ENCODE measurements at places on chromosomes 3 and 15.

DNA sequence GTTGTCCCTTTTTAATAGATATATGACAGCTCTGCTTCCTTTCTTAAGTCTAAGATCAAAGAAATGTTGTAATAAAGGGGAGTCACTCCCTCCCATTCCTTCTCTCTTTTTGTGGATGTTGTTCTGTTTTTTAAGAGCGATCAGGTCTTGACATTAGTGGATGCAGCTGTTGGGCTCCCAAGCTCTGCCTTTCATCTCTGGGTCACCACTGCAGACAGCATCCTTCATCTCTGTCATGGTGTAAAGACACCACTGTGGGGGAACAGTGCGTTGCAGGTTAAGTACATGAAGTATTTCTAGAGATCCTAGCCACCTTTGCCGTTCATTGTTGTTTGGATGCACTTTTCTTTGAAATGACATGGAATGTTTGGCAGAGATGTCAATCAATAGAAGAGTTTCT is 17.7 kb downstream of the FNDC3B start:
- no peak for DNase-seq

- DNase-seq: no peak
Measured at GRCh38 chr3:44880284-44880683, 5.9 kb downstream of the TGM4 start.

GRCh38 chr3:55286693-55287092 is 200.4 kb downstream of the WNT5A start:
- DNase-seq: no peak

- DNase-seq: no peak
Measured at GRCh38 chr15:90921887-90922286, 10.5 kb downstream of the HDDC3 start.

DNA sequence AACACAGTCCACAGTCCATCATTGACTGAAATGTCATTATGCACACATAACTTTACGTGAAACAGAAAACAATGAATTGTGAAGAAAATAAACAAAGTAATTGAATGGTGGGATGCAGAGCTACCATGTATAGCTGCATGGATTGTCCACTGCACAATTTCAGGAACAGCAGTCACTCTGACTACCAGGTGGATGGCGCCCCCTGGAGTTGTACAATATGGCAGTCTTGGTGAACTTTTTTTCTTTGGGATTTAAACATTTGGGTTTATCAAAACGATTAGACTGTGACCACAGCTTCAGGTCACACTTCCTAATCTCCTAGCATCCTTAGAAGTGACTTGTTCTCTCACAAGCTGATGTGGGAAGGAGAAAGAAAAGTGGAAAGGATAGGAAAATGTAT is 48.9 kb upstream of the TCF12 start:
- peak; percentile 44 for DNase-seq

- DNase-seq: no peak
Measured at GRCh38 chr3:33006081-33006480, 54.6 kb downstream of the CCR4 start.

DNA sequence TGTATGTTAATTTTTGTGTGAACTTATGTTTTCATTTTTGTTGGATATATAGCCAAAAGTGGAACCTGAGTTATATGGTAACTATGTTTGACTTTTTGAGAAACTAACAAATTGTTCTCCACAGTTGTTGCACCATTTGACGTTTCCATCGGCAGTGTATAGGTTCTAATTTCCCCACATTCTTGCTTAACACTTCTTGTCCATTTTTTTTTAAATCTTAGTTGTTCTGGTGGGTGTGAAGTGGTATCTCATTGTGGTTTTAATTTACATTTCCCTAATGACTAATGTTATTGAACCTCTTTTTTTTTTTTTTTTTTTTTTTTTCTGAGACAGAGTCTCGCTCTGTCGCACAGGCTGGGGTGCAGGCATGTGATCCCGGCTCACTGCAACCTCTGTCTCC is 8.0 kb downstream of the NISCH start:
- no peak for DNase-seq

DNA sequence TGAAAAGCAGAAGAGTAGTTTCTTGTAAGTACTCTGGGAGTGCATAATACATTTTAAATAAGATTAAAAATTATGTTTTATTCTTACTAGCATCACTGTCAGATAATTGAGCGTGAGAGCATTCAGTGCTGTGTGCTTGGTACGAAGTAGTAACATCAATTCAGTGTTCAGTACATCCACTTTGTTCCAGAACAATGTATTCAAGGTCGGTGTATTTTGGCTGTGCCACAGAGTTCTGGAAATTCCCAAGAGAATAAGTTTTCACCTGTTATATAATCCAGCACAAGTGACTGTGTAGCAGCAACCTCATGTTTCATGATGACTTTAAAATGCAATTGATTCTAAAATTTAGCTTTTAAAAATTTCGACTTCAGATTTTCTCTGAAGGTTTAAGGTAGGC is 130.6 kb downstream of the IGF1R start:
- no peak for DNase-seq

- no peak for DNase-seq
Measured at GRCh38 chr3:183898028-183898431, 13.3 kb upstream of the PARL start.

DNA sequence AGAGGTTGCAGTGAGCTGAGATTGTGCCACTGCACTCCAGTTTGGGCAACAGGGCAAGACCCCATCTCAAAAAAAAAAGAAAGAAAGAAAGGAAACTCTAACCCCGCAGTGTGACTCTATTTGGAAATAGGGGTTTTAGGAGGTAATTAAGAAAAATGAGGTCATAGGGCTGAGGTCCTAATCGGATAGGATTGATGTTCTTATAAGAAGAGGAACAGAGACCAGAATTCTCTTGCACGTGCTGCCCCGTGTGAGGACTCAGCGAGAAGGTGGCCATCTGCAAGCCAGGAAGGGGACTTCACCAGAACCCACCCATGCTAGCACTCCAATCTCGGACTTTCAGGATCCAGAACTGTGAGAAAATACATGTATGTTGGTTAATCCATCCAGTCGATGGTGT is 25.8 kb downstream of the KLHL6 start:
- DNase-seq: no peak

GRCh38 chr15:101348643-101349042 is 53.6 kb upstream of the SNRPA1 start:
- DNase-seq: no peak

- DNase-seq: no peak
Measured at GRCh38 chr3:41575724-41576123, 376.4 kb downstream of the CTNNB1 start.

- no peak for DNase-seq
Measured at GRCh38 chr3:51705276-51706020, 1.4 kb upstream of the GRM2 start.

GRCh38 chr3:120795017-120795648 is 52.6 kb downstream of the GTF2E1 start:
- DNase-seq: peak; percentile 73

DNA sequence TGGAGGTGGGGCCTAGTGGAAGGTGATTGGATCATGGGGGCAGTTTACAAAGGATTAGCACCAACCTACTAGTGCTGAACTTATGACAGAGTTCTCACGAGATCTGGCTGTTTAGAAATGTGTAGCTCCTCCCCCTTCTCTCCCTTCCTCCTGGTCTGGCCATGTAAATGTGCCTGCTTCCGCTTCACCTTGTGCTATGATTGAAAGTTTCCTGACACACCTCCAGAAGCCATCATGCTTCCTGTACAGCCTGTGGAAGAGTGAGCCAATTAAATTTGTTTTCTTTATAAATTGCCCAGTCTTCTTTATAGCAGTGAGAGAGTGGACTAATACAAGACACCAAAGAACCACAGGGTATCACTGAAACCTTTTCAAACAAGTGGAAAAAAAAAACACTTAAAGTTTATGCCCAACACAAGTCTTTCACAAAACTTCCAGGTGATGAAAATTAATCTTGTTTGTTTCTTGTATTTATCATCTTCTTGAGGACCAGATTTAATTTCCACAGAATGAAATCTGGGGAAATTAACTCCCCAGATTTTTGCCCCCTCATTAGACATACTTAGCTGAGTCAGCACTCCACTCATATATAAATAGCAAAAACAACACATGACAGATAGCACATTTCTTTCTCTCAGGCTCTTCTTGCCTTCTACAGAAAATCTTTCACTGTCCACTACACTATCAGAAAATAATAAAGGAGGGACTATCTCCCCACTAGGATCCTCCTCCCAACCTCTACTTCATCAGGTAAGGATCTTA is 847.2 kb downstream of the TUSC7 start:
- no peak for DNase-seq

- no peak for DNase-seq
Measured at GRCh38 chr3:57151749-57152148, 13.4 kb downstream of the IL17RD start.

- DNase-seq: peak; percentile 43
Measured at GRCh38 chr3:59464187-59464586, 414.4 kb upstream of the CFAP20DC start.

DNA sequence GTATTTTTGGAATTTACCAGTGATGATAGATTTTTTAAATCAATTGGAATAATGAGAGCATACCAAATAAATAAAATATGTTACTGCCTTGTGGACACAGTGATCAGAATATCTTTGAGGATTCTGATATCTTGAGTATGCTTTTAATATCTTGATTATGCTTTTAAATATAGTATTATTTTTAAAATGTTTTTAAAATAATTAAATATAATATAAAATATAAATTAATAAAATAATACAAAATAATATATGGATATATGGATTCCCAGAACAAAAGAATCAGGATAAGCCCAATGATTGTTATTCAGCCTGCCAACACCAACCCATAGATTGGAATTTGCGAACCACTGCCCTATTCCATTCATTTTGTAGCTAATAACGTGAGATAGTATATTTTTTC is 91.9 kb upstream of the MLF1 start:
- DNase-seq: no peak

DNA sequence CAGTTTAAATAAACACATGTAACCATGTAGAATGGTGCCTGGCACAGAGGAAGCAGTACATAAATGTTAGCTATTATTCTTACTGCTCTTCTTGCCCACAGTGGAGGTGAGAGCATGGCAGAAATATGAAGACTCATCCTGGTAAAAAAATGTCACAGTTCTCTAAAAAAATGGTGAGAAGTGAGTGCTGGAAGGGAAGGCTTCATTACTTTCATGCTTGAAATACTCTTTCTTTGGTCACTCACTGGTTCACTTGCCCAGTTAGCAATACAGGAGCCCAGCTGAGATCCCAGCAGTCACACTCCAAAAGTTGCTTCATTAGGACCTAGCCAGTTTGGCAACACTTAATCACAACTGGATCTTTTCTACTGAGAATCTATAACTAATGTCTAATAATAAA is 1017.2 kb downstream of the TUSC7 start:
- no peak for DNase-seq

DNA sequence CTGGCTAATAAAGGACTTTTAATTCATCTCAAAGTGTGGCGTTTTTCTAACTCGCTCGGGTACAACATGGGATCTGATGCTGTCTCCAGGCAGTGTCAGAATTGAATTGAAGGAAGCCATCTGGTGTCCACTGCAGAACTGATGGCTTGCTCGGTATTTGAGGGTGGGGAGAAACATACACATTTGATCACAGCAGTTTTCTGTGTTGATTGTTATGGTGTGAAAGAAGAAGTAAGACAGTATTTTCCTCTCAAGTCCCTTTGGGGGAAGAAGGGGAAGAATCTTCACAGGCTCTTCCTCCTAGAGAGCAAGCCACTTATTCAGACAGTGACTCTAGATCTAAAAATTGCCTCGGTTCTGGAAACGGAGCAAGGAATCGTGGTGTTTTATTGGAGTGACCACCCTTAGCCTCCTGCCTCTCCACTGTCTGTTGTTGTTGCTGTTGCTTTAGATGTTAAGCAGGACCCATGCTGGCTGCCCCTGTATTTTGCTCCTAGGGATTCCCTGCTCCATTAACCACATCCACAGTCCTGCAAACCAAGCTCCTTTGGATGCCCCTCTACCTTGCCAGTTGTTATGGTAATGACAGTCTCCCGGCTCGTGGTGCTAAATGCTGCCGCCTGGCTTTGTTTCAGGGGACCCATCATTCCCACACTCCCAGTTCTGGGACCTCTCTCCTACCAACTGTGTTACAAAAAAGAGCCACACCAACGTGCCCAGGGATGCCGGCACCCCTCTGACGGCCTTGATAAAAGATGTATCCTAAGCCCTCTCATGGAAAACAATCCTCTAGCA is 15.3 kb upstream of the MCCC1 start:
- DNase-seq: no peak

GRCh38 chr15:57367556-57367955 is 8.7 kb upstream of the CGNL1 start:
- DNase-seq: no peak

DNA sequence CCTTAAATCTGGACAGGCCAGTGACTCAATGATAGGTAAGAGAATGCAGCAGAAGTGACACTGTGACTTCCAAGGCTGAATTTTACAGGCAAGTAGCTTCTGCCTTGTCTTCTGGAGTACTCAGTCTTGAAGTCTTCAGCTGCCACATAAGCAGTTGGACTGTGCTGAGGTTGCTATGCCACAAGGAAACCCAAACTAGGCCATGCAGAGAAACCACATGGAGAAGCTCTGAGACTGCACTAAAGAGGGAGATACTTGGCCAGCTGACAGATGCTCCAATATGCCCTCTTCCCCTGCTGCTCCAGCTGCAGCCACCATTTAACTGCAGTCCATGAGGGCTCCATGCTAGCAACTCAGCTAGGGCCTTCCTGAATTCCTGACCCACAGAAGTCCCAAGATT is 119.4 kb upstream of the GADL1 start:
- no peak for DNase-seq

DNA sequence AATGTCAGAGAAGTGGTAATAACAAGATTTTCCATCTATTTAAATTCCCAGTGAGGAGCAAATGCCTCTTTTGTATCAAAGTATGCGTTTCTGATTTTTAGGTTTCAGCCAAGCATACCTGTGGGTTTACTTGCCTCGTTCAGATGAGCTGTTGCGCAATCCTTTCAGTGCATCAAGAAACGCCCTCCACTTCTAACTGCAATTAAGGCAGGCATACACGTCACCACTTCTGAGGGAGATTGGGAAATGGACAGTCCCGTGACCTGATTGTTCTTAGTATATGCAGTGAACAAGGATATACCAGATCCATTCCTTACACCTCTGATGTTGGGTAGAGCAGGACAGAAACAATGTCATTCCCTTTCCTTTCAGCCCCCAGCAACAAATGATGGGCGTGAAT is 219.0 kb downstream of the ITPR1 start:
- no peak for DNase-seq

Data from D341Med (cell line).